ENCODE measurements at places on chromosomes 11 and 22.
A peak's percentile ranks its signal among the peaks of the same experiment; 100 is the strongest.

GRCh38 chr11:9862981-9863380, 199.1 kb downstream of the SWAP70 start:
- DNase-seq, result no peak

- DNase-seq, result no peak
Observed at GRCh38 chr11:104796301-104796700, 102.0 kb downstream of the CASP12 start.

DNA sequence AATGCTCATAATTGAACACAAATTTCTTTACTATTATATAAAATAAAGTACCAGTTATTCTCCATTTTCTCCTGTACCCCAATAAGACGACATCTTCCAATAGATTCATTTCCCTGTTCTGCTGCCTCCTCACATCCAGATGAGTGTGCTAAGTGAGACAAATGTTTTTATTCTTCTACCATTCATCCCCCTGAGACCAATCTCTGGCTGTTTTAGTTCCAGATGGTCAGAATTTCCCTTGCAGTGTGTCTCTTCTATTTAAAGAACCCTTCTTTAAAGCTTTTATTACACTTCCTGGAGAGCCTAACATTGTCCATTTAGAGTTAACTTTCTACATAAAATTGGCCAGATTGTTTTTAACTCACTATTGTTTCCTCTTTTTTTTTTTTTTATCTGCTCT, 41.2 kb upstream of the GLYATL1 start:
- DNase-seq, result no peak

GRCh38 chr11:117172724-117173421, 5.7 kb upstream of the SIDT2 start:
- no peak for DNase-seq

DNA sequence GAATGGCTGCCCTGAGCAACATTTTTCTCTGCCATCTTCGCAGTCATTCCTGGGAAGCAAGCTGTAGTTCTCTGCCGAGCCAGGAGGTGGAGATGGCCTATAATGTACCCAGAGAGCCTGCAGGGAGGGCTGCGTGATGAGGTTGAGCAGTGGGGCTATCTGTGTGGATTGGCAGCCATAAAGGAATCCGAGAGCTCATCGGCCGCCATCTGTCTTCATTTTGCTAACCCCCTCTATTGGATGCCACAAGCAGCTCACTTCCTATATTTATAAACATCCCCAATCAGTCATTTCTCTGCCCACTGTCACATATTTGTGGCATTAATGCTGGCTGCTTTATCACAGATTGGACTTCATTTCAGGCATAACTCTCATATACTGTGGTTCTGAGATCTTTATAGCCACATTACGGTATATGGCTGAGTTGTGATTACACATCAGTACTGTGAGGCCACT, 209.5 kb downstream of the NTM start:
- DNase-seq, result no peak

GRCh38 chr11:102640946-102641345, 15.8 kb upstream of the MMP20 start:
- no peak for DNase-seq

DNA sequence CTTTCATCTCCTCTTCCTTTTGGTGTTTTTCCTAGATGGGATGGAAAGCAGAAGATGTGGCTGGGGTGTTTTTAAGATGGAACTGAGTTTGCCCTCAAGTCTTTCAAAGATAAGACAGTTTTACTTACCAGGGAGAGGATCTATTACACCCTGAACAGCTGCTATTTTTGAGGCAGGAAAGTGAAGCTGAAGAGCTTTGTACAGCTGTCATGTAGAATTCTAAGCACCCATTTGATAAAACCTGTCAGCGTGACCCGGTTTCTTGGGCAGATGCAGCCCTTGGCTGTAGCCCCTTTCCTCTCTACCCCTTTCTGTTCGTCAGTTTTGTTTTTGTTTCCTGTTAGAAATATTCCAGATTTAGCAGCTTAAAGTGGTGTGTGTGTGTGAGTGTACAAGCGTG, 35.2 kb downstream of the FAT3 start:
- DNase-seq, result no peak

DNA sequence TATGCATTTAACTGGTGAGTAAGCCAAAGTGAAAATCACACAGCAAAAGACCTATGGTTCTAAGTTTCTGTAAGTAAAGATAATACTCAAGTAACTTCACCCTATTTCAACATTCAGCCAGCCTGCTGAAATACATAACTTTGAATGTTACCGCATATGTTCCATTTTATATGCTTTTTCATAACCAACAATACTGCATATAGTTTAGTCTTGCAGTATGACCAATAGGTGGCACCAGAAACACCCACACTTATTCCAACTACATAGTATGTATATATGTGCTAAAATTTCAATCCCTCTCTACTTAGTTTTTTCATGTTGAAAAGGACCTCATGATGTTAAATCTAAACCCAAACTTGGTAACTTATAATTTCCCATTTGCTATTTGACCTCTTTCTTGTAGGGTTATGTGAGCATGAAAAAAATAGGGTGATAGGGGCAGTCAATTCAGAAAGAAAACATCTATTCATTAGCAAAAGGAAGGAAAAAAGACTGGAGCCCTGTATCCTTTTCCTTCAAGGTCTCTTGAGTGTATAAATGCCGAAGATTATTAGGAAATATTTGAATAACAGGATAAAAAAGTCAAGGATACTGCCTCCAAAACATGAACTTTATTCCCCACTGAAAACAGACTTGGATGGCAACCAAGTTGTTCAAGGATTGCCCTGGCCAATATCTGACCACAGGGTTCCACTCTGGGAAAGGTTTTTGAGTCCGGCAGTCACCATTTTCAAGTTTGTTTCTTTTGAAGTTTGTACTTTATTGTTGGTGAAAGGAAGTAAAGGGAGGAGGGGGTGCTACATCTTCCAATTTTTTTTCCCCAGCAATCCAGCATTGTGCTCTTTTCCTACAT, 23.8 kb upstream of the FZD4 start:
- no peak for DNase-seq

DNA sequence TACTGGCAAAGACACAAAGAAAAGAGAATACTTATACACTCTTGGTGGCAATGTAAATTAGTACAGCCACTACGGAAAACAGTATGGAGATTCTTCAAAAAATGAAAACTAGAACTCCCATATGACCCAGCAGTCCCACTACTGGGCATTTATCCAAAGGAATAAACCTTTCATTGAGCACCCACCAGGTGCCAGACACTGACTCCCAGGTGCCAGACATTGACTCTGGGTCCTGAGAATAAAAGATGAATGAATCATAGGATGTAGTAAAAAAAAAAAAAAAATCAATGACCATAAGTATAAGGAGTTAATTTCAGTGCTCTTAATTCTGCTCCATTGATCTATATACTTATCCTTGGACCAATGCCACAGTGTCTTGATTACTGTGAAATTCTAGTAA, 28.2 kb downstream of the HEPHL1 start:
- no peak for DNase-seq

- no peak for DNase-seq
Observed at GRCh38 chr22:37981282-37982011, 2.9 kb downstream of the SOX10 start.

DNA sequence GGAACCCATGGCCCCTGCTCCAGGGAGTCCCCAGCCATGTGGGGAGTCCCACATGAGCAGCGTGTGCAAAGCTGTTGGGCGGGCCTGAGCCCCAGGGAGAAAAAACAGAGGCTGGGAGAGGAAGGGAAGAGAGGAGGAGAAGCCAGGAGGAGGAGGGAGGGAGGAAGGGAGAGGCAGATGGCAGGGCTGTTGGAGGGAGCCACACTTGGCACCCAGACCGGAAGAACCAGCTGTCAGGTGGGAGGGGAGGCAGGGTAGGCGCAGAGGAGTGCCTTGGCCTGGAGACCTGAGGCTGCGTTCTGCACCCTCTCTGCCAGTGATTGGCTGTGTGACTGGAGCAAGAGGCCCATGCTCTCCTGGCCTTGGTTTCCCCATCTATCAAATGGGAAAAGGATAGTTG, 6.7 kb downstream of the SYNGR1 start:
- peak; percentile 93 for DNase-seq

- DNase-seq, result no peak
Observed at GRCh38 chr11:111836721-111837120, 34.7 kb downstream of the ALG9 start.

- no peak for DNase-seq
Observed at GRCh38 chr11:43573233-43573632, 107.3 kb upstream of the HSD17B12 start.

GRCh38 chr11:75525433-75526191, at the start of gene GDPD5:
Gene GDPD5 (minus strand): TSS chr11:75525941. CDS start chr11:75477735, 48,206 bp downstream.
- peak; percentile 84 for DNase-seq

DNA sequence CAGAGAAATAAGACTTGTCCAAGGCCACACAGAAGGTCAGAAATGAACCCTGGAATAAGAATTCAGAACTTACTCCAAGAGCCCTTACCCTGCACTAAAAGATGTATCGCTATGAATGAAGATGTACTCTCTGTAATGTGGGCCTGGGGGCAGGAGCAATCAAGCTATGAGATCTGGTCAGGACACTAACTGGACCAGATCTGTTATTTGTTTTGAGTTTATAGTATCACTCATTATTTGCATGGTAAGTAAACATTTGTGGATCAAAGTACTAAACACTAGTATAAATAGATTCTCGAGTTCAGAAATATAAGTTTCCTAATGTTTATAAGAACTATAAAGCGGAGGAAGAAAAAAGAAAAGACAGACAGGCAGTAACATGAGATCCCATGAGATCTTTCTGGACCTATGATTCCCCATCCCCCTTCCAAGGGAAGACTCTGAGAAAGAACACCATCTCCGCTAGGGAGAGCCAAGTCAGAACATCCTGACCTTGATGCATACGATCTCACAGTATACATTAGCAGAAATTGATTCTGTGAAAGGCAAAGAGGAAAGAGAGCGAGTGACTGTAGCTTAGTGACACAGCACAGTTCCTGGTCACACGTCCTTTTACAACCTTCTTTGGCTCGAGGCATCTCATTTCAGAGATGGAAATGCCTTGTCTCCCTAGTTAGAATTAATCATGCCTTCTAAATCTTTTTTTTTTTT, 71.2 kb downstream of the USP35 start:
- DNase-seq, result no peak

- DNase-seq, result no peak
Observed at GRCh38 chr11:124717786-124718651, 21.7 kb upstream of the NRGN start.

DNA sequence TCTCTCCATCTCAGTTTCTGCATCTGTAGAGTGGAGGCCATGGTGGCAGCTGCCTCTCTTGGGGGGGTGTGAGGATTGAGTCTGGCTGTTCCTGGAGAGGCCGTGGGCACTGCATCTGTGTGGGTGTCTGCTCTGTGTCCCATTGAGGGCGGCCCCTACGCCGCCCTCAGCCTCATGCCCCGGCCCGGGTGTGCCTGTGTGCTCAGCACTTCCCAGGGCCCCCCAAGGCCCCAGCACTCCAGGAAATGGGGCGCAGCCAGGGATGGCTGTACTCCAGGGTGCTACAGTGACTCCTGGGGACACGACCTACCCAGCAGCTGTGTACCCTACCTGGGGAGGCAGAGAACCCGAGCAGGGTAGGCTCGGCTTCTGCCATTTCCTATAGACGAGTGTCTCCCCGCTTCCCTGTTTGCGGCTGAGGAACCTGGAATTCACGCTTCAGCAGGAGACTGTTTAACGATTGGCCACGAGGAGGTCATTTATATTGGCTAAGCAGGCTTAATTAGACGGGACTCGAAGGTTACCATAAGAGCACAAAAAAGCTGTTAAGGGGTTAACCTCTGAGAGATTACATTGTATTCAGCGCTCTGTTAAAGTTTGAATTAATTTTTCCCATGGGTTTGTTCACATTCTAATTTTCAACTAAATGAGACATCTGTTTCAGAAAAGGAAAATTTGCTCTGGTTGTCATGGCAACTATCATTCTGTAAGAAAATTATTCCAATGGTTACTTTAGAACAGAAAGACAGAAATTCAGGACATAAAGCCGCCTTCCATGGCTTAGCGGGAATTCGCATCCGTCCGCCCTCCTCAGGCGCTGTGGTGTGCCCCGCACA, 76.4 kb downstream of the MPPED1 start:
- no peak for DNase-seq

DNA sequence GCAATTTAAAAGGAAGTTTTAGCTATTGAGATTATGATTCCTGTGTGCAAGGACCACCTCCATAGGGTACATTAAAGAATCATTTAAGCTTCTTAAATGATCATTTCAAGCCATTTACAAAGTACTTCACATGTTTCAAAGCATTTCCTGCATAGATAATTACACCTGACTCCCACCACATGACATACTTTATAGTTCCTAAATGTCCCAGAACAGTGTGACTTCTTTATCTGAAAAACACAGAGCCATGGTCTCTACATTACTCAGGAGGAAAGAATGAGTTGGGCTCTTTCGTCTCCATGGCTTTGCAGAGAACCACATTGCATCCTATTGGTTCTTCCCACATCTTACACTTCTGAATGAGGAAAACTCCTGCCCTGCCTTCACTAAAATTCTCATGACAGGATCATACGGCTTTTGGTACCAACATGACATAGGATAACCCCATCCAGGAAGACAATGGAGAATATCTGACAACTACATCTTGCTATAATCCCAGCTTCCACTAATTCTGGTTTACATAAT, 88.6 kb downstream of the ETS1 start:
- DNase-seq, result no peak

DNA sequence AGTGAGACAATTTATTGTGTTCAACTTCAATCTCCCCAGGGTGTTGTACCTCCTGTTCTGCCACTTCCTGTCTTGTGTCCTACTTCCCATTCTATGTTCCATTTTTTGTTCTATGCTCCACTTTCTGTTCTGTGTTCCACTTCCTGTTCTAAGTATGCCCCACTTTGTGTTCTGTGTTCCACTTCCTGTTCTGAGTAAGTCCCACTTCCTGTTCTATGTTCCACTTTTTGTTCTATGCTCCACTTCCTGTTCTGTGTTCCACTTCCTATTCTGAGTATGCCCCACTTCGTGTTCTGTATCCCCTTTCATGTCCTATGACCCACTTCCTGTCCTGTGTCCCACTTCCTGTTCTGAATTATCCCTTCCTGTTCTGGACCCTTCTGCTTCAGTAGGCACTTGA, 732.7 kb downstream of the TBC1D22A start:
- DNase-seq, result no peak

GRCh38 chr11:104803776-104804175, 94.5 kb downstream of the CASP12 start:
- no peak for DNase-seq

DNA sequence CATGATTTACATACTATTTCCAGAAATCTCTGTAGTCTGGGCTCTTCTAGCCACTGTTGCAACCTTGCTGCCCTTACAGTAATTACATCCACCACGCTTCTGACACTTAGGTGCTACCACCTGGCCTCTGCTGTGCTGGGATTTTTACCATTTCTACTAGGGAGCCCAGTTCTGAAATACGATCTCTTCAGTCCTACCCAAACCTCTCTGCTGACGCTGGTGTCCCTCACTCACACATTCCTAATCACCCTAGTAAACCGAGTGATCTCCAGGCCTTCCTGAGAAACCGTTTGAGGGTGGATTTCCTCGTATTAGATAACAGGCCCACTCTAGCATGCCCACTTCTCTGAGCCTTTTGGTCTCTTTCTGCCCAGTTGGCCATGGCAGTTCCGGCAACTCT, 588.9 kb upstream of the CADM1 start:
- DNase-seq, result no peak

GRCh38 chr22:46571642-46572250, 34.3 kb upstream of the CELSR1 start:
- no peak for DNase-seq

Data from NCI-H2171 (cell line).